ENCODE measurements at places on chromosomes 2 and 18.

DNA sequence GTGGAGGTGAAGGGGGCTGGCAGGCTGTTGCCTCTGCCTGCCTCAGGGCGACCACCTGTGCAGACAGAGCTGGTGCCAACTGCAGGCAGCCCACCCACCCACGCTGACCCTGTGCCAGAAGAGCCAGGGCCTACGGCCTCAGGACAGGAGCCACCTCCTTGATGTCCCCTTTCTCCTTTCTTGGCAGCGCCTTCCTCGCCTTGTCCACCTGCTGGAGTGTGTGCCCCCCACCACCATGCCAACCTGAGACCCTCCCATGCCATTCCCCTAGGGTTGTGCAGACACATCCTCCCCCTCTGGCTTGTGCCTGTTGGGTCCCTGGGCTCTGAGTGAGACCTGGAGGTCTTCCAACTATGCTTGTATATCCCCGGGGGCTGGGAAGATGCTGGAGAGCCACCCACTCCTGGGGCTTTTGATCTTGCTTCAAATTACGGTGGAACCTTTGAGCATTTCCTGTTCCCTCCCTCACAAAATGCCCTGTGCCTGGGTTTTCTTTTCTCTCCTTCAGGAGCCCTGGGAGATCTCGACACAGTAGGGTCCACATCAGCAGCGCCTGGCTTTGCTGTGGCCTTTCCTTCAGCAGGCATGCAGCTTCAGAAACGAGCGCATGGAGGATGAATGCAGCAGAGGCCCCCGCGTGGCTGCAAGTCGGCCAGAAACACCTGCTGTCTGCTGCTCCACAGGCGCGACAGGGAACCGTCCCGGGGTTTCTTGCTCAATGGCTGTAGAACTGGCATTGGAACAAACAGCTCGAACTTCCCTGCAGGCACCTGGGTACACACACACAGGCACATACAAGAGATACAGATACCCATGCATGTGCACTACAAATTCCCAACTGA lies 65.9 kb upstream of the SH3RF3 start:
- no peak for DNase-seq

DNA sequence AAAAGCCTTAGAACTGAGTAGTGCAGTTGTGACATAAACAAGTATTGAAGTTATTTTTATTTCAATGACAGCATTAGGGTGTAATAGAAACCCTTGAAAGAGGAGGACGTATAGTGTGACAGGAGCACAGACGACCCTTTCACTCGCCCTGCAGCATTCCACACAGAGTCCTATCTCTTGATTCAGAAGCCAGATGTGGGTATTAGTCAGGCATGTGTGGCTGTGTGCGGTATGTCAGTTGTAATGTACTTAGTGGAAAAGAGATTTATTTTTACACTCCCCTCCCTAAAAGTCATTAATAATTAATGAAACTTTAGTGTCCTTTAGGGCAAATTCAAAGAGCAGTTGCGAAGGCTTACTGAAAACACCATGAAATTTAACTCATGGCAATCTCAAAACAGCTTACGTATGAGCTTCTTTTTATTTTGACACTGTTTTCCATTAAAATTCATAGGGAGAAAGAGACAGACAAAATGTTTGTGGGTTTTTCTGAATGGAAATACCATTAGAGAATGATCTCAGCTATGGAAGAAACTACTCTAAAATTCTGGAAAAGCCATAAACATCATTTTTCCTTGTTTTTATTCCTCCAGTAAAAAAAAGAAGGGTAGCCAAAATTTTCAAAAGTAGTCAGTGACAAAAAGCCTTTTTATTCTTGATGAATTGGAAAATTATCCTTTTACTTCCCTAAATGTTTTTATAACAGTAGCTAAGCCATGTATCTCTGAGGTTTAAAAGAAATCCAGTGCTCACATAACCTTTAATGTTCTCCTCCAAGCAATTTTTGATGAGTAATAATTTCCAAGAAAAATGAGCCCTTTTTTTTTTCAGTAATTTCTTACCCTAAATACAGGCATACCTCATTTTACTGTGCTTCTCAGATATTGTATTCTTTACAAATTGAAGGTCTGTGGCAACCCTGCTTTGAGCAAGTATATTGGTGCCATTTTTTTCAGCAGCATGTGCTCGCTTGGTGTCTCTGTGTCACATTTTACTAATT lies 84.0 kb upstream of the DSEL start:
- DNase-seq = no peak

GRCh38 chr2:220510668-220511067 lies 883.2 kb downstream of the SLC4A3 start:
- DNase-seq = no peak

GRCh38 chr18:80223581-80224148 lies 23.6 kb downstream of the PARD6G start:
- no peak for DNase-seq

DNA sequence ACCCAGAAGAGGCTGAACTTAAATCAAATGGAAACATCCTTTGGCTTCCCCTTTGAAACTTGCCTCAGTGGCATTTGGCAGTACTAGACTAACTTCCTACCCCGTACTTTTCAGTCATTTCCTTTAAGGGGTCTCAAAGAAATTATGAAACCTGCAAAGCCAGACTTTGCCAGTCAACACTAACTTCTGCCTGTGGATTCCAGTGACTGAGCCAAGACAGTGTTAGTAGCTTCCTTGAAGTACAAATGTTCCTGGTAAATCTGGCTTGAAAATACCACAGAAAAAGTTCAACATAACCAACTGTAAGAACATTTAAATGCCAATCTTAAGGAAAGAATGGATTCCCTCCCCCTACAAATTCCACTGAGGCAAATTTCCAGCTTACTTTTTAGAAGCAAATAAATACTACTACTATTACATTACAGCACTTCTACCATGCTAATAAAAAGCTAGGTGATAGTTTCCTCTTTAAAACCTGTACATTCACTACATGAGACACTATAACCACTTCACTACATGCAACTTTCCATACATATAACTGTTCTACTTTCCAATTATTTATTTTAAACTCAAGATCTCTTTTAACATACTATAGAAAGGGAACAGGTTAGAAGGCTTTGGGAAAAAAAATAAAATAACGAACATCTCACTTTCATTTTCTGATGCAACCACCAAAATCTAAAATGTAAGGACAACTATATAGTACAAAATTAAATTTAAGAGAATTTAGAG lies 2.4 kb downstream of the PELI1 start:
- no peak for DNase-seq

GRCh38 chr18:51988277-51988676 lies 351.7 kb upstream of the DCC start:
- no peak for DNase-seq

GRCh38 chr18:64095056-64095455 lies 53.8 kb downstream of the LINC00305 start:
- DNase-seq = no peak

DNA sequence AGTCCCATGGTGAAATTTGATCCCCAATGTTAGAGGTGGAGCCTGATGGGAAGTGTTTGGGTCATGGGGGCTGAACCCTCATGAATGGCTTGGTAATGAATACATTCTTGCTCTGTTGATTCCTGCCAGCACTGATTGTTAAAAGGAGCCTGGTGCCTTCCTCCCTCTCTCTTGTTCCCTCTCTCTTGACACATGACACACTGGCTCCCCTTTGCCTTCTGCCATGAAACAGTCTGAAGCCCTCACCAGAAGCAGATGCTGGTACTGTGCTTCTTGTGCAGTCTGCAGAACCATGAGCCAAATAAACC lies 30.6 kb upstream of the EPC2 start:
- DNase-seq = no peak

DNA sequence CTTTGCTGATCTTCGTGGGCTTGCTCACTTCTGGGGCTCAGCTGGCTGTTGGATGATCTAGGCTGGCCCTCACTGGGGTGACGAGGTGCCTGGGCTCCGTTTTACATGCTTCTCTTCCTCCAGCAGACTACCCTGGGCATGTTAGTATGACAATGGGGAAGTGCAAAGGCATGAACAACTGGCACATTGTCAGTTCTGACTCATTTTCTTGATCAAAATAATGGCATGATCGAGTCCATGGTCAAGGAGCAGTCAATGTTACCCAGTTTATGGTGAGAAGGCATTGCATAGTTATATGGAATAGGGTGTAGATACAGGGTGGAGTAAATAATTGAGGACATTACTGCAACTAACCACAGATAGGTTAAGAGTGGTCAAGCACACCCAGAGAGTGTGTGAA lies 10.0 kb upstream of the UPP2 start:
- no peak for DNase-seq

- no peak for DNase-seq
Measured at GRCh38 chr2:219737270-219737691, 109.9 kb downstream of the SLC4A3 start.

GRCh38 chr2:26175466-26176278 lies 2.8 kb downstream of the GAREM2 start:
- DNase-seq = no peak

- DNase-seq = no peak
Measured at GRCh38 chr2:56626927-56627326, 443.1 kb downstream of the CCDC85A start.

DNA sequence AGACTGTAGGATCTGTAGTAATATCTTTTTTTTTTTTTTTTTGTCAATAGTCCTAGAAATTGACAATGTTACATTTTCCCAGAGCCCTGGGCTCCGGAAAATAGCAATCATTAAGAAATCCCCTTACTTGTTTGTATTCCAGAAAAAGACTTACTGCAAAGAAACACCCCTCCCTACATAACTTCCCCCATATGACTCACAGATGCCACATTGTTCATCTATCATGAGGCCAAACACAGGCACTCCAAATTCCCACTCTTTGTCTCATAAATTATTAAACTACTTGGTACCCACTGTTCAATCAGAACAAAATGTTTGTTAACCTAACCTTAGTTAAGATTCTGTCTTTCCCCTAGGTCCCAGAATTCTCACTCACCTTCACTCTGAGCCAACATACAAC lies 53.5 kb downstream of the TEX51 start:
- no peak for DNase-seq

DNA sequence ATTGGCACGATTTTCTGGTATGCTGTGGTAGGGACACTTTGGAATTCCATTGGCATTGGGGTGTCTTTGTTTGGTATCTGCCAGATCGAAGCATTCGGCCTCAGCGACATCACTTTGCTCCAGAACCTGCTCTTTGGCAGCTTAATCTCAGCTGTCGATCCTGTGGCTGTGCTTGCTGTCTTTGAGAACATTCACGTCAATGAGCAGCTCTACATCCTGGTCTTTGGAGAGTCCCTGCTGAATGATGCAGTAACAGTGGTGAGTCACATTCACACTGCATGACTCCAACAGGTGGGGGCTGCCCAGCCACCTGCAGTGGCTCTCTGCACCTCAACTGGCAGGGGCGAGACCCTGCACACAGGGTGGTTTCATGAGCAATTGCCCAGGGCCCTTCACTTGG lies 38.4 kb downstream of the SLC9A2 start:
- DNase-seq = no peak

DNA sequence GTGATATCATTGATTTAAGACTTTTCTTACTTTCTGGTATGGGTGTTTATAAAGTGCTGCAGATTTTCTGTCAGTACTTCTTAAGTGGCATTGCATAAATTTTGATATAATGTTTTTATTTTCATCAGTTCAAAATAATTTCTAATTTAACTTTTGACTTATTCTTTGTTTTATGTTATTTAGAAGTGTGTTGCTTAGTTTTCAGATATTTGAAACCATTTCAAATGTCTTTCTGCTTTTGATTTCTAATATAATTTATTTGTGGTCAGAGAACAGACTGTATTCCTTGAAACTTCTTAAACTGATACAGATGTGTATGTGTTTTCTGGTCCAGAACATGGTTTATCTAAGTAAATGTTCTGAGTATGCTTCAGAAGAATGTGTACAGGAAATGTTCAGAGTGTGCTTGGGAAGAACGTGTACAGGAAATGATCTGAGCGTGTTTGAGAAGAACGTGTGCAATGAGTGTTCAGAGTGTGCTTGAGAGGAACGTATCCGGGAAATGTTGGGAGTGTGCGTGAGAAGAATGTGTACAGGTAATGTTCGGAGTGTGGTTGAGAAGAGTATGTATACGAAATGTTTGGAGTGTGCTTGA lies 265.7 kb upstream of the HS6ST1 start:
- DNase-seq = no peak

DNA sequence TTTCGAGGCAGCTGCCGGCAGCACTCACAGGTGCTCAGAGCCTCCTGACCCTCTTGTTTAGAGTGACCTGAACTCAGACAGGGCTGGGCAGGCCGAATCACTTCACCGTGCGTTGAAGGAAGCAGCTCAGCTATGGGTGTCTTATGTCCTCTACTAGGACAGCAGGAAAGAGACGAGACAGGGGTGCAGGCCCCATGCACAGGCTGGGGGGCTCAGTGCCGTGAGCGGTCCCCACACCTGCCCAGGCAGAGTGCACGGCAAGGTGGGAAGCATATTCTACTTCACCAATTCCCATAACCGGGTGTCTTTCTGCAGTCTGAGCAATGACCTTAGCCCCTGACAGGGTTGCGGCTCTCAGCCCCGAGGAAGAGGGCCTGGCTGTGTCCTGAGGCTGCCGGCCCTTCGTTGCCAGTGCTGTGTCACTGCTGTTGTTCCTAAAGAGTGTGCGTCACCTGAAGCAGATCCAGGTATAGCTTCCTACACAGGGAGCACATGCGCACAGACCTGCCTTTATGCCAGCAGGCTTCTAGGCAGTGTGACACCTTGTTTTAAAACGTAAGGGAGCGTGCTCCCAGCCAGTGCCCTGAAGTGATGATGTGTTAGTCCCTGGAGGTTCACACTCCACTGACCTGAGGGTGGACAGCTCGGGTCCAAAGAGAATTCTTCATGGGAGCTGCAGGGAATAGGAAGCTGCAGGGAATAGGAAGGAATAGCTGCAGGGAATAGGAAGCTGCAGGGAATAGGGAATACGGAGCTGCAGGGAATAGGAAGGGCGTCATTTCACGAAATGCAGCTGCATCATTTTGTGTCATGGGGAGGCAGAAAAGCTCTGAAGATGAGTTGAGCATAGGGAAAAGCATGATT lies 207.9 kb upstream of the SALL3 start:
- DNase-seq = no peak

GRCh38 chr2:153963256-153963655 lies 91.5 kb downstream of the GALNT13 start:
- DNase-seq = no peak

DNA sequence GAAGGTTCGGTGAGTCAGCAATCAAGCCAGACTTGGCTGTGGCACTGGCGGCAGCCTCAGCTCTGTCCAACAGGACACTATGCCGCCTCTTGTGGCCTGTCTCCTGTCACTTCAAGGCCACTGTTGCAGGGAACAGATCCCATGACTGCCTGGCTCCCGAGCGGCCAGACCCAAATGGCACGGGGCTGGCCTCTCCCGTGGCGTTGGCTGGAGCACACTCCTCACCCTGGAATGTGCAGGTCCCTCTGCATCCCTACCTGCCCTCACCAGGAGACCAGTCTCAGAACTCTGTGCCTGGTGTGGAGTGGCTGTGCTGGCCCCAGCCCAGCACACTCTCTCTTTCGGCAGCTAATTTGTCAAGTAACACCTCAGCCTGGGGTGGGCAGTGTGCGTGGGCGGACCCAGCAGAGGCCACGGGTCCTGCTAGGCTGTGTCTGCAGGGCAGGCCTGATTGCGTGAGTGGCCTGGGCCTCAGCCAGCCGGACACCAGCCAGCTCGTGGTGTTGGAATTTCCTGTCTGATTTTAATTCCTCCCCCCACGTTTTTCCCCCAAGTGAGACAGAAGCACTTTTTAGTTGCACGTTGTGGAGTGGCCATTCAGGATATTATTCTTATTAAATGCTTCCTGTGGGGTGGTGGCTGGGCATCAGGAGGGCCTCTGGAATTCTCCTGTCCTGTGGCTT lies 179.3 kb downstream of the GLI2 start:
- no peak for DNase-seq

- no peak for DNase-seq
Measured at GRCh38 chr2:241877989-241878970, 8.8 kb downstream of the RTP5 start.

- DNase-seq = no peak
Measured at GRCh38 chr2:173204316-173204715, 128.7 kb downstream of the MAP3K20 start.

Data from NCI-H187 (cell line).